ENCODE measurements at places on chromosomes 7 and 10. TPM values are rescaled to one million over a fixed set of nuclear protein-coding genes. Genes with fewer than 3 reads are reported as not detected.

DNA sequence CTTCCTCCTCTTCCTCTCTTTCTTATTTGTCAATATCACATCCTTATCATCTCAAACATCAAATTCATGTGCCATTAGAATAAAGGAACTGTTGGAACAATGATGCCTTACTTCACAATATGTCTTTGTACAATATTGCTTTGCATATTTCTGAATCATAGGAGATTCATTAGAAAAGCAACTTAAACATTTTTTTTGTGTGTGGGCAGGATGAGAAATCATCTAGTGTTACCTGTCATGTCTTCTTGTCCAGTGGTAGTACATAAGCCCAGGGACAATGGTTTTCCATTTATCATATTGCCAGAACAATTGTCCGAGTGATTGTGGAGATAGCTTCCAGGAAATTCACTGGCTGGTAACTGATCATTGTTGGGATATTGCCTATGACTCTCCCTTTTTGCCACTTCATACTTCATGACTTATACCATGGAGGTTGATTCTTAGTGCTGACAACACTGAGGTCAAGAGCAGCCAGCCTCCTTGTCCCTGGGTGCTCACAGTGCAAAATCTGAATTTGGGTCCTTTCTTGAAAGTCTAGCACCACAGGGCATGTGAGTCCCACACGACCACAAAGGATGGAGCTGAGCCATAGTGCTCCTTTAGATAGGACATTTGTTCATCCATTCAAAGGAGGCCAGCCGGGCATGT, 215.0 kb downstream of the MDFIC start:
- H3K4me1 ChIP-seq = peaks cover 7% of the 10 kb centered on the region
- no peak overlapping the region for H3K27ac ChIP-seq
- H3K4me3 ChIP-seq = no peak overlapping the region
- H3K27me3 ChIP-seq = no peaks in the 10 kb centered on the region
- H3K36me3 ChIP-seq = no peaks in the 10 kb centered on the region

- no peak overlapping the region for H3K27ac ChIP-seq
- H3K4me1 ChIP-seq = no peaks in the 10 kb centered on the region
- H3K36me3 ChIP-seq = no peaks in the 10 kb centered on the region
- no peak for DNase-seq
- no peaks in the 10 kb centered on the region for H3K27me3 ChIP-seq
- H3K4me3 ChIP-seq = no peak overlapping the region
Observed at GRCh38 chr7:14137676-14138075, 148.2 kb upstream of the ETV1 start.

GRCh38 chr10:117622471-117623184, 80.1 kb downstream of the EMX2 start:
- H3K4me1 ChIP-seq = no peaks in the 10 kb centered on the region
- no peaks in the 10 kb centered on the region for H3K27me3 ChIP-seq
- H3K4me3 ChIP-seq = no peak overlapping the region

GRCh38 chr10:6815346-6815745, 235.3 kb upstream of the PRKCQ start:
- H3K4me3 ChIP-seq = no peak overlapping the region
- no peak for DNase-seq
- H3K36me3 ChIP-seq = peaks cover 13% of the 10 kb centered on the region
- H3K4me1 ChIP-seq = peaks cover 35% of the 10 kb centered on the region

DNA sequence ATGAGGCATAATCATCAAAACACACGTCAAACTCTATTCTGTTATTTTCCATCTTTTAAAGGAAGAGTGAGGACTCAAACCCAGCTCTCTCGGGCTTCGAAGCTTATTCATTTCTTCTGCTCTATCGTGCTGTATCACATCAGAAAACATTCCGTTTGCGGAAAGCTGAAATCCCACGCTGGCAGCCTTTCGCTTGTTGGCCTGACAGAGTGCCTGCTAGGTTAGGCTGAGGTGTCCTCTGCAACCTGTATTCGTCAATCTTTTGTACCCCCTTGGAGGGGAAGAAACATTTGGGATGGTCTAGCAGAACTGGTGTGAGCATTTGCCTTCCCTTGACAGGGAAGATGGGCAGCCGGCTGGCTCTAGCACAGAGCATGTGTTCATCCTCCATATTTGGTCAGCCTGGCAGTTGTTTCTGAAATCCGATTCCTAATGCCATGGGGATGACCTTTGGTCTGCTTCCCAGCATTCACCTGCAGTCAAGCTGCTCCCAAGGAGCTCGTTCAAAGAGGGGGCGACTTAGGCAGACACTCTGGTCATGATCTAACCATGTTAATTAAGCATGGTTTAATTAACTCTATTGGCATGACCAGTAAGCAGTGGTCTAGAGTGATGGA, 55.2 kb downstream of the TACC2 start:
- peak; percentile 43 for DNase-seq
- H3K4me1 ChIP-seq = peaks cover 19% of the 10 kb centered on the region

GRCh38 chr7:130995252-130996081, 261.5 kb upstream of the KLF14 start:
- no peak overlapping the region for H3K4me3 ChIP-seq
- no peaks in the 10 kb centered on the region for H3K4me1 ChIP-seq
- H3K27me3 ChIP-seq = no peaks in the 10 kb centered on the region

DNA sequence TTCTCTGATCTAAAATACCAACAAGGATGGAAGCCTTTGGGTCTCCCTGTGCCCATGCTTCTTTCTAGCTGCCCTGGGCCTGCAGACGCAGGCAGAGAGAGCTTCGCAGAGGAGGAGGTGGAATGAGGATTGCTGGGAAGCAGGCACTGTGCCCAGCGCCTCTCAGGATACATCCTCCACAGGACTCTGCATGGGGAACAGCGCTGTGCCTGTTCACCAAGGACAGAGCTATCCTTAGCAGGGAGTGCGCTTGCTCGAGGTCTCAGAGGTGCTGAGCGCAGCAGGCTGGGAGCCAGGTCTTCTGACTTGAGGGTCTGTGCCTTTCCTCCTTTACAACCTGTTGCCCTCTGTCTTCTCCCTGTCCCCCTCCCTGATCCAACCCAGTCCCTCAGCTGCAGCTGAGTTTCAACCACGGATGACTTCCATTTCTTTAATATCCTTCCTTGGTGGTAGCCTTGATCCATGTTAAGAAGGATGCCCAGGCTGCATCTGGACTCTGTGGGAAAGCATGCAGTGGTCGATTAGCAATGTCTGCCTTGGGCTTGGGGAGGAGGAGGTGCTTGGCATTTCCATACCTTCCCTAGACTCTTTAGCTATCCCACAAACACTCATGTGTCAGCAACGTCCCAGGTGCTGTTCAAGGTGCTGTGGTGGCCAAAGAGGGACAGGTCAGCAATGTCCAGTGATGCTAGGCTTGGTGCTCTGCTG, 219.6 kb upstream of the GPR26 start:
- no peaks in the 10 kb centered on the region for H3K27me3 ChIP-seq
- H3K4me1 ChIP-seq = peaks cover 3% of the 10 kb centered on the region
- H3K4me3 ChIP-seq = no peak overlapping the region
- no peak overlapping the region for H3K27ac ChIP-seq
- DNase-seq = no peak
- H3K36me3 ChIP-seq = no peaks in the 10 kb centered on the region

GRCh38 chr10:17766731-17767130, 14.7 kb downstream of the TMEM236 start:
- H3K27me3 ChIP-seq = peaks cover 55% of the 10 kb centered on the region
- no peak overlapping the region for H3K4me3 ChIP-seq
- peaks cover 12% of the 10 kb centered on the region for H3K4me1 ChIP-seq
- no peak for DNase-seq
- H3K36me3 ChIP-seq = no peaks in the 10 kb centered on the region
- H3K27ac ChIP-seq = no peak overlapping the region

- no peaks in the 10 kb centered on the region for H3K4me1 ChIP-seq
- H3K36me3 ChIP-seq = no peaks in the 10 kb centered on the region
- peak; percentile 49 for DNase-seq
- peaks cover 66% of the 10 kb centered on the region for H3K27me3 ChIP-seq
- H3K27ac ChIP-seq = no peak overlapping the region
Observed at GRCh38 chr7:65509368-65510186, 135.9 kb downstream of the ZNF92 start.

DNA sequence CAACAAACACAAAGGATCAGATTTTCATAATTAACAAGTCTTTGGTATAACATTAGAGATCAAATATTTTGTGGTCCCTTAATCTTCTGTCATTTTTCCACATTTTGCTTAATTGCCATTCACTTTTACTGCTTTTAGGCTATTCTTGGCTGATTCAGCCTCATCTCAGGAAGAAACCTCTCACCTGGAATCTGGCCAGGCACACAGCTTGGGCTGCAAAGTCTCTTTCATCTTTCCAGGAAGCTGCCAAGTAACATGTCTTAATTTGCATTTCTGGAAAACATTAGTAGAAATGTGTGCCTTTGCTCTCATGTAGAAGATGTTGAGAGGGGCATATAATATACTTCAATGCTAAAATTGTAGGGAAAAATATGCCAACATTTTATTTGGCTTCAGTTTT, 174.2 kb upstream of the STEAP4 start:
- H3K27ac ChIP-seq = no peak overlapping the region
- H3K36me3 ChIP-seq = no peaks in the 10 kb centered on the region
- DNase-seq = no peak
- H3K27me3 ChIP-seq = no peaks in the 10 kb centered on the region

DNA sequence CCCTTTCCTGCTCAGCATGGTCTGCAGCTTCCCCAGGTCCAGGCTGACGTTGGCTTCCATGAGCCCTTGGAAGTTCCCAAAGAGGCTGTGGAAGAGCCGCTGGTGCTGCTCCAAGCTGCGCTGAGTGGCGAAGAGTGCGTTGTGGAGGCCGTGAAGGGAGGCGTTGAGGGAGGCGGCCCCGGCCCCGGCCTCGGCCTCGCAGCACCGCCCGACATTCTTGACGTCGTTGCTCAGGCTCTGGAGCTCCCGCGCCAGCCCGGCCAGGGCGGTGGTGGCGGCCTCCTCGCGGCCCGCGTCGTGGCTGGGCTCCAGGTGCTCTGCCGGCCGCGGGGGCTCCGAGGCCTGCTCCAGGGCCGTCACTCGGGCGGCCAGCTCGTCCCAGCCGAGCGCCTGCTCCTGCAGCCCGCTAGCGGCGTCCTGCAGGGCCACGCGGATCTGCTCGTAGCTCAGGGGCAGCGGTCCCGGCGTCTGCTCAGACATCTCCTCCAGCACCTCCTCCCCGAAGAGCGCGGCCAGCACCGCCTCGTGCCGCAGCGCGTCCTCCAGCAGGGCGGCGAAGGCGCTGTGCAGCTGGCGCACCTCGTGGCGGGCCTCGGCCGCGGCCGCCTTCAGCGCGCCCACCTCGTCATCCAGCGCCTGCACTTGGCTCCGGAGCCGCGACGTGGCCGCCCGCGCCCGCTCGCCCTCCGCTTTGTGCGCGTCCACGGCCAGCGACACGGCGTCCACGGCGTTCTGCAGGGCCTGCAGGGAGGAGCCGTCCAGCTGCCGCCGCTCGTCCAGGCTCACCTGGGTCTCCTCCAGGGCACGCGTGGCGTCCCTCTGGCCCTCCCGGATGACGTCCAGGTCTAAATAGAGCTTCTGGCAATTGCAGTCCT, 14.7 kb downstream of the MMRN2 start:
- no peaks in the 10 kb centered on the region for H3K36me3 ChIP-seq
- H3K27ac ChIP-seq = no peak overlapping the region
- peaks cover 8% of the 10 kb centered on the region for H3K27me3 ChIP-seq
- H3K4me3 ChIP-seq = no peak overlapping the region

DNA sequence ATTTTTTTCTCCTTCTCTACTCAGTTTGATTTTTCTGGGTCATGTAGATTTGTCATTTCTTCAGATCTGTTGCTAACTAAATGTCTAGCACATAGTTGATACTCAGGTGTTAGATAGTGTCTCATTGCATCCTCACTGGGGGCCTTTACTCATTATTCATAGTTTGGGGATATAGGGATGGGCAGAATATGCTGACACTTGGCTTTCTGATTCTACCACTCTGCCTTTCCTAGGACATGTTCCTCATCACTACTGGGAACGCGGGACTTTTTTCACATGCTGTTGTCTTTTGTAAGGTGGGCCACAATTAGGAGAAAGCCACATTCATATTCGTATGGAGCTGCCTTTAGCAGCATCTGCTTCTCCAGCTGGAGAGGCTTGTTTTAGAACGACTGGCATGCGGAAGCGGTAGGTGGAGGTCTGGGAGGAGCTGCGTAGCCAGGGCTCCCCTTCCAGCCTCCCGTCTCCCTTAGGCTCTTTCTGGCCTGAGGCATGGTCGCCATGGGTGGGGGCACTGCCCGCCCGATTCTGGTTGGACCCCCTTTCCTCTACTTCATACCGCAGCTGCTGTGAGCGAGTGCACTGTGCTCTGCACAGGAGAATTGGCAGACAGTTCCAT, 78.8 kb downstream of the SND1 start:
- H3K4me1 ChIP-seq = peaks cover 42% of the 10 kb centered on the region
- DNase-seq = peak; percentile 50
- H3K36me3 ChIP-seq = peaks cover 11% of the 10 kb centered on the region

GRCh38 chr10:103605359-103606096, 112.0 kb downstream of the NEURL1 start:
- no peak overlapping the region for H3K4me3 ChIP-seq
- no peaks in the 10 kb centered on the region for H3K27me3 ChIP-seq
- no peak overlapping the region for H3K27ac ChIP-seq

GRCh38 chr10:59384761-59385160, 22.4 kb upstream of the FAM13C start:
- no peak overlapping the region for H3K4me3 ChIP-seq
- no peaks in the 10 kb centered on the region for H3K4me1 ChIP-seq

DNA sequence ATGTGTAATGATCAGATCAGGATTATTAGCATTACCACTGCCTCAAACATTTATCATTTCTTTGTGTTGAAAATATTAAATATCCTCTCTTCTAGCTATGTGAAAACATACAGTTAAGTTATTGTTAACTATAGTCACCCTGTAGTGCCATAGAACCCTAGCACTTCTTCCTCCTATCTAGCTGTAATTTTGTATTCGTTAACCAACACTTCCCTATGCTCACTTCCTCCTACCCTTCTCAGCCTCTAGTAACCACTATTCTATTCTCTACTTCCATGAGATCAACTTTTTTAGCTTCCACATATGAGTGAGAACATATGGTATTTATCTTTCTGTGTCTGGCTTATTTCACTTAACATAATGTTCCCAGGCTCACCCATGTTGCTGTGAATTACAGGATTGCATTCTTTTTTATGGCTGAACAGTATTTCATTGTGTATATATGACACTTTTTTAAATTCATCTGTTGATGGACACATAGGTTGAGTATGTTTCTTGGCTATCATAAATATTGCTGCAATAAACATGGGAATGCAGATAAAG, 132.7 kb upstream of the RHOBTB1 start:
- no peaks in the 10 kb centered on the region for H3K36me3 ChIP-seq
- no peak overlapping the region for H3K4me3 ChIP-seq
- no peak for DNase-seq
- H3K27ac ChIP-seq = no peak overlapping the region

GRCh38 chr7:150631084-150631826, 930 bp downstream of the GIMAP6 start:
- no peaks in the 10 kb centered on the region for H3K27me3 ChIP-seq
- no peaks in the 10 kb centered on the region for H3K4me1 ChIP-seq
- no peak for DNase-seq
- H3K27ac ChIP-seq = no peak overlapping the region
- H3K36me3 ChIP-seq = no peaks in the 10 kb centered on the region

GRCh38 chr7:100983451-100984187, 14.3 kb downstream of the MUC12 start:
- no peaks in the 10 kb centered on the region for H3K4me1 ChIP-seq
- no peaks in the 10 kb centered on the region for H3K27me3 ChIP-seq
- H3K36me3 ChIP-seq = no peaks in the 10 kb centered on the region
- no peak for DNase-seq
- H3K27ac ChIP-seq = no peak overlapping the region

BUB3 gene
- total RNA-seq = 361 TPM

PLCE1 gene
- 0.08 TPM for total RNA-seq

TAS2R41 gene
- 2.9 TPM for total RNA-seq

RNF32 gene
- total RNA-seq = 0.56 TPM

CAPZA2 gene
- 106 TPM for total RNA-seq

MPP7 gene
- 8.0 TPM for total RNA-seq

ANKRD2 gene
- total RNA-seq = not detected

OLAH gene
- total RNA-seq = not detected

AQP1 gene
- 0.28 TPM for total RNA-seq

DGKB gene
- total RNA-seq = 11.5 TPM

MSMB gene
- not detected for total RNA-seq

TOMM7 gene
- total RNA-seq = 131 TPM

CLDN4 gene
- total RNA-seq = 18.6 TPM

ENO4 gene
- total RNA-seq = 0.24 TPM
